ENCODE measurements at places on chromosomes 7 and 10. TPM values are rescaled to one million over a fixed set of nuclear protein-coding genes. Genes with fewer than 3 reads are reported as not detected.

The C10orf90 gene
- total RNA-seq = 5.9 TPM

The THSD7A gene
- under 0.01 TPM for total RNA-seq

The CALHM1 gene
- total RNA-seq = not detected

The SIRT1 gene
- 12.5 TPM for total RNA-seq

The KAT6B gene
- 25.2 TPM for total RNA-seq

The PALD1 gene
- 0.20 TPM for total RNA-seq

The SH2D4B gene
- total RNA-seq = not detected

The TRPV5 gene
- not detected for total RNA-seq

The DMBT1 gene
- total RNA-seq = under 0.01 TPM

The MYL10 gene
- total RNA-seq = not detected

The SMARCD3 gene
- 17.6 TPM for total RNA-seq
